Stimulated activated CD4-positive, alpha-beta T cell treated with anti-CD3 and anti-CD28 coated beads, TNF-alpha, amount 100 ng/mL, for 1 hour (primary cell): ENCODE measurements at places on chromosomes 2 and 18.

GRCh38 chr2:204655101-204655500, 109.8 kb downstream of the PARD3B start:
- no peak for DNase-seq

- no peak for DNase-seq
Observed at GRCh38 chr2:236168110-236169080, at the start of gene GBX2. Gene GBX2 (minus strand): TSS chr2:236168386. CDS start chr2:236167971, 415 bp downstream.

- no peak for DNase-seq
Observed at GRCh38 chr2:220877897-220878296, 694.2 kb downstream of the EPHA4 start.

- DNase-seq, result no peak
Observed at GRCh38 chr2:65583061-65583460, 150.7 kb upstream of the SPRED2 start.

DNA sequence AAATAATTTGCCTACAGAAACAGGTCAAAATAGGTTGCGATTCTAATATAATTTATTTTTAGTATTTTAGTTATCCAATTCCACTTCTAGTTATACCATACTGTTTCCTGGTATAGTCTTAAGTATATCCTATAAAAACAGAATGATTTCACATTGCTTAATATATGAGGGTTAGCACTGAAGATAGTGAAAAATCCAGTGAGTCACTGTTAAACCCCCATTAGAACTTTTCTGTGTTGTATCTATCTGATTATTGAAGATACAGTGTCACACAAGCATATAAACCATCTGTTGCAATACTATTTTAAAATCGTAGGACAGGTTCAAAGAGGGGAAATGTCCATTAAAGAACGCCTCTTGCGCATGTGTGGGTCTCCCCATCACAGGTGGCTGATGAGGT, 110.0 kb downstream of the FEZ2 start:
- DNase-seq, result no peak

GRCh38 chr2:6943523-6943922, 26.3 kb downstream of the RNF144A start:
- no peak for DNase-seq

DNA sequence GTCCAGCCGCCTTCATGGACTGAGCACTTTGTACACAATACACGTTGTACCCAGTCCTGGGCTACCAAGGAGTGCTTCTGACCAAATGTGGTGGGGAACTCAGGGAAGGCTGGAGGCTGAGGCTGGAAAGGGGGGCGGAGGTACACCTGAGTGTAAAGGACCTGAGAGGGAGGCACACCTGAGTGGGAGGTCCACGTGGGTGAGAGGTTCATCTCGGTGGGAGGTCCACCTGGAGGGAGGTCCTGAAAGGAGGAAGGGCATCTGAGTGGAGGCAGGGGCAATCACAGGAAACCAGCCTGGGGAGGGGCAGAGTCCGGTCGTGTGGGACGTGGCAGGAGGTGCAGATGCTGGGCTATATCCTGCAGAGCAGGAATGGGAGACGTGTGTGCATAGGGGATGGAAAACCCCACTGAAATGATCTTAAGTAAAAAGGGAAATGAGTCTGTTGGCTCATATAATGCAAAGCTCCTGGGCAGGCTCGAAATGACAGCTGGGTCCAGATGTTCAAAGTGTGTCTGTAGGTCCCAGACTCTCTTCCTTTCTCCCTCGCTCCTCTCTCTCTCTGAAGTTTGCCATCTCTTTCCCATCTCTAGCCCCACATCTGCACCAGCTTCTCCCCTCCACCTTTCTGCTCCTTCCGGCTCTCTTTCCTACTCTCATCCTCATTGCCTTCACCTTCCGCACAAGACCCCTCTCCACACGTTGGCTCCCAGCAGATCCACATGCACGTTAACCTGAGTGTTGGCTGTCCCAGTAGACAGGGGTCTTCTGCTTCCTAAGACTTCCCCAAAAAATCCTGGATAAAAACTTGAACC, 137.7 kb downstream of the PXDN start:
- DNase-seq, result no peak

- DNase-seq, result no peak
Observed at GRCh38 chr2:176748662-176749061, 463.9 kb upstream of the HNRNPA3 start.

DNA sequence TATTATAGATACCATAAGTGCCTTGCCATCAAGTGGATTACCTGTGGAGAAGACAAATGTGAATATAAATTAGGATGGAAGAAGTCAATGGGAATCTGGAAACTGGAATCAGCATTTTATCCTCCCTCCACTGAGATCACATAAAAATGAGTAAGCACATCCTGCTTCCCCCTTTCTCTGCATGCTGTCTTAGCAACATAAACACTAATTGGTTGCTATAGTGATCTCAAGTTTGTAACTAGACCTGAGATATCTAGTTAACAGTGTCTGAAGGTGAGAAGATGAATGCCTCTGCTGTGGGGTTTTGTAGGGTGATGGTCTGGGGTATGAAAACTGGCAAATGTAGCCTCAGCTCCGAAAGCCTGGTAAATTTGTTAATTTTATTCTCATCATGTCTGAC, 1357.5 kb upstream of the CELF4 start:
- DNase-seq, result no peak

DNA sequence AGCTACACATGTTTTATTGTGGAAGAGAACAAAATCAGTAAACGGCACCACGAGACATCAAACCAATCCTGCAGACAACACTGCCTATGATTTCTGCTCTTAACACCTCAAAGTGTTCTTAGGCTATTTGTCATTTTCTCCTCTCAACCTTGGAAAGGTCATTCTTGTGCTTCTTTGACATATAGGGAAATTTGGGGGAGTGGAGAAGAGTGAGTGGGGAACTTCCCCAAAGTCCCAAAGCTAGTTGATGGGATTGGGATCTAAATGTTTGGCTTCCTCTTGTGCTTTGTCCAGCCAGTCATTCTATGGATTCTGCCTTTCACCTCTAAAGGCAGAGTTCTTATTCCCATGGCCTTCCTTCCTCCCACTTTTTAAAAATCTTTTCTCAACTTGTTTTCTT, 5.8 kb upstream of the MRO start:
- DNase-seq, result no peak

DNA sequence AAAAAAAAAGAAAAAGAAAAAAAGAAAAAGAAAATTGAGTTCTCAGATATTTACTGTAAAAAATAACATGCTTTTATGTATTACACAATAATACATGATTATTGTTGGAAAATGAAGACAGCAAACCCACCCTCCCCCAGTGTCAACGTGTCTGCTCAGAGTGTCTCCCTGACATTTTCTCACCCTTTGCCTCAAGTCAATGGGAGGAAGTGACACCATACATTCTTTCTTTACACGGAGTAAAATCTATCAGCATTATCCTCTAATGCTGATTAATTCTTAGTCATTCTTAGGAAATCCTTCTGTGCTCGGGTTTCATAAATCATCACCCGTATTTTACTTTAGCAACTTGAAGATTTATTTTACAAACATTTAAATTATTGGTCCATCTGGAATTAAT, 32.0 kb downstream of the CTAGE1 start:
- DNase-seq, result no peak

DNA sequence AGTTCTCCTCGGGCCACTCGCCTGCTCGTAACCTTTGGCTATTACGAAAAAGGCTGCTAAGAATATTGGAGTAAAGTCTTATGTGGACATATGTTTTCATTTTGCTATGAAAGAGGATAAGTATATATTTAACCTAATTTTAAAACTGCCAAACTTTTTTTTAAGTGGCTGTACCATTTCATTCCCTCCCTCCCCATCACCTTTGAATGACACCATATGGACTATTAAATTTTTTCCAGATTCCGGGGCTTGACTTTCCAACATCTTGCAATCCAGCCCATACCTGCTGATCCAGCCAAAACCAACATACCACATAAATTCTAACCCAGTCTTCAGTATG, 31.5 kb downstream of the REEP1 start:
- no peak for DNase-seq
